ENCODE measurements at places on chromosomes 16 and 17.

- DNase-seq: no peak
Measured at GRCh38 chr17:19374136-19374535, 4.2 kb upstream of the MAPK7 start.

DNA sequence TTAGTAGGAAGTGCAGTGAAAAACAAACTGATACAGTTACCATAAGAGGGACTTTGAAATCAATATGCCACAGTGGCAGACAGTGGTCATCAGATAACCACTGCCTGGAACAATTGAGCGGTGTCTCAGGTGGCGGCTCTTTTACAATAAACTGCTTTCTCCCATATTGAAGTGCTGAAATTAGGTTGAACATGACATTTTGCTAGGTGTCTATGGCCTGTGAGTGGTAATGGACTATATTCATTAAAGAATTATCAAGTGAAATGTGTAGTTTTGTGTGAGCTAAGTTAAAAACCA, 214.7 kb downstream of the RPTOR start:
- no peak for DNase-seq

DNA sequence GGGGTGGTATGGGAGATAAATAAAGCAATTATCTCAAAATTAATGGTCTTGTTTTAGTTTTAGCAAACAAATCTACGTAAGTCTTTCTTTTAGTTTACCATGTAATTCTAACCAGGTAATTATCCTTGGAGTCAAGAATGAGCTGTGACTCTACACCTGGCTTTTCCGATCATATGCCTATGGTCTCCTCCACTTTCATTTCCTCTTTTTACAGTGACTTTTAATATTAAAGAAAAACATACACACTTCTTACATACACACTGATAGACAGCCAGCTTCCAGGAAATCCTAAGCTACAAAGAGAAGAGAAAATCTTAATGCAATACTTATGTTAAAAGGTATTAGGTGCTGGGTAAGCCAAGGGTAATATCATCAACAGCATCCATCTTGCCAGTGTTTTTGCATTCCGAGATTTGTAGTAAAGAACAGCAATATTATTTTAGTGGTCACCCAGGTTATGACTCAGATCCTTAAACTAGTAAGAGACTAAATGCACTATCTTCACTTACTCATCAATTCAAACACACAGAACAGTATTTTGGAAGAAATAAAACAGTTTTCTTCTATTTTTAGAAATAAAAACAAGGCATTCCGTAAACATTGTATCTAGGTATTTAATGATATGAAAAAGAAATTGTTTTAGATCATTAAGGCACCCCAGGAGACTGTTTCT, 4.4 kb upstream of the IRX5 start:
- peak; percentile 4 for DNase-seq

DNA sequence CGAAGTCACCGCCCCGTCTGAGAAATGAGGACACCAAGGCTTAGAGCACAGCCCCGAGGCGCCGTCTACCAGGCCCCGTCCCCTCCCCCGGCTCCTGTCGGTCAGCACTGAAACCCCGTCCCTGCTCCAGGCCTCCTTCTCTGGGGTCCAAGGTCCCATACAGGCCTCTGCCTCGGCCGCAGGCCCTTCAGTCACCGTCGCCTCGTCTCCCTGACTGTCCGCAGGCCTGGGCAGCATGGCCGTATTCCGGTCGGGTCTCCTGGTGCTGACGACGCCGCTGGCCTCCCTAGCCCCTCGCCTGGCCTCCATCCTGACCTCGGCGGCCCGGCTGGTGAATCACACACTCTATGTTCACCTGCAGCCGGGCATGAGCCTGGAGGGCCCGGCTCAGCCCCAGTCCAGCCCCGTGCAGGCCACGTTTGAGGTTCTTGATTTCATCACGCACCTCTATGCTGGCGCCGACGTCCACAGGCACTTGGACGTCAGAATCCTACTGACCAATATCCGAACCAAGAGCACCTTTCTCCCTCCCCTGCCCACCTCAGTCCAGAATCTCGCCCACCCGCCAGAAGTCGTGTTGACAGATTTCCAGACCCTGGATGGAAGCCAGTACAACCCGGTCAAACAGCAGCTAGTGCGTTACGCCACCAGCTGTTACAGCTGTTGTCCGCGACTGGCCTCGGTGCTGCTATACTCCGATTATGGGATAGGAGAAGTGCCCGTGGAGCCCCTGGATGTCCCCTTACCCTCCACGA, 617 bp downstream of the COASY start:
- no peak for DNase-seq

DNA sequence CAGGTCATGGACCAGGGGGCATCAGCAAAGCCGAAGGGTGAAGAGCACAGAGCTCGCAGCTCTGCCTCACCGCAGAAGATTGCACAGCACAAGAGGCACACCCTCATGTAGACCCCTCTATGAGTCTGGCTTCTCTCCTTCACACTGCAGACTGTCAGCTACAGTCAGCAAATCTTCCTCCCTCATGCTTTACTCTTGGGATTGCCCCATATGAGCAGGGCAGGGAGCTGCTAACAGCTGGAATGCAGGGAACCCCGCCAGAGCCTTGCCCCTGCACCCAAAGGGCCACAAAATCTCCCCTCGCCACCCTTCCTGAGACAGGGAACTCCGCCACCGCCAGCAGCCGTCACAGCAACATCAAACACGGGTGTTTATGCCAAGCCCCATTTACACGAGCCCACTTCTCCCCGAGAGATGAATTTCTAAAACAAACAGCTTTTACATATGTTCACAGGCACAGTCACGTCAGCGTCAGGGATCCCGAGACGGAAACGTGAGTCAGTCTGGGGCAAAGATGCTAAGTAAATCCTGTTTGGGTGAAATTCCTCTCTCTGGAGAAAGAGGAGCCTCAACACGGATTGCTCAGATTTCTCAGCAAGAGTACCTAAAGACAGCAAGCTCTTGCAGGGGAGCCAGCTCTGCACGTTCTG, 121.9 kb downstream of the CDYL2 start:
- DNase-seq: no peak
